Tongue (tissue), 3 donors: ENCODE measurements at places on chromosomes 6 and 20. TPM values are rescaled to one million over a fixed set of nuclear protein-coding genes. Genes with fewer than 3 reads are reported as not detected.

- DNase-seq: no peak
These were observed 126.6 kb downstream of the CDC5L start for GRCh38 chr6:44514085-44514484.

DNA sequence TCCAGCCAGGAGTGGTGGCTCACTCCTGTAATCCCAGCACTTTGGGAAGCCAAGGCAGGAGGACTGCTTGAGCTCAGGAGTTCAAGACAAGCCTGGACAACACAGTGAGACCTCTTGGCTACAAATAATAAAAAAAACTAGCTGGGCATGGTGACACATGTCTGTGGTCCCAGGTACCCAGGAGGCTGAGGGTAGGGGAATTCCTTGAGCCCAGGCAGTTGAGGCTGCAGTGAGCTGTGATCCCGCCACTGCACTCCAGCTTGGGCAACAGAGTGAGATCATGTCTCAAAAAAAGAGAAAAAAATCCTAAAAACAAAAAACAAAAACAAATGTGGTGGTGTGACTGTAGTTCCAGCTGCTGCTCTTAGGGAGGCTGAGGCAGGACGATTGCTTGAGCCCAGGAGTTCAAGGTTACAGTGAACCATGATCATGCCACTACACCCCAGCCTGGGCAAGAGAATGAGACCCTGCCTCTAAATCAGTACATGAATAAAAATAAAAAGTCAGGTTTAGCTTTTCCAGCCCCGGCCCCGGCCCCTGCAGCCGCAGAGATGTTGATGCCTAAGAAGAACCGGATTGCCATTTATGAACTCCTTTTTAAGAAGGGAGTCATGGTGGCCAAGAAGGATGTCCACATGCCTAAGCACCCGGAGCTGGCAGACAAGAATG is 13.5 kb upstream of the SNRPC start:
- no peak for DNase-seq

DNA sequence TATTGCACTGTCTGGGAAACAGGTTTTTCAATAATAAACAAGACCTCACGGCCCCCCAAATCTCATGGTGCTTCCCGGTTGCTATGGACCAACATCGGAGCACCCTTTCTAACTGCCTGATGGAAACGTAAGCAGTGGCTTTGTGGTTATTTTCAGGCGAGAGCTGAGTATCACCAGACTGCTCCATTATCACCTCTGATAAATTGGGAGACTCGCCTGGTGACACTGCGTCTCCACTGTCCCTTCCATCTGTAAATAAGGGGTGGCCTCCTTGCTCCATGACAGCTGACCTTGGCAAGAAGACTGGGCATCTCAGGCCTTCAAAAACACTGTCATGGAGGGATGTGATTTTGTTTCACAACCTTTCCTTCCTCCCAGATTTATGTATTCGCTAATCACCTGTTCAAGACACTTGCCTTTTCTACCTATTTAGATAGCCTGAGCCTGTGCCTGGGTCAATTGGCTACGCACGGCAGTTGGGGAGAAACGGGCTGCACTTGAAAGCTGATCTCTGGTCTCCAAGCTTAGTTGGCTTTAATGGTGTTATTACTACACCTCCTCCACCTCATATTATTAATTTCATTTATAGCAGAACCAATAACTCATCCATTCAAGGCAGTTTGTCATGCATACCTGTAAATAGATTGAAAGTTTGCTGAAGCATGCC is 17.7 kb upstream of the CDH4 start:
- DNase-seq: no peak

- no peak for DNase-seq
These were observed 113.0 kb upstream of the TFAP2D start for GRCh38 chr6:50600280-50600679.

GRCh38 chr20:37593710-37594109 is 66.0 kb upstream of the BLCAP start:
- DNase-seq: no peak

DNA sequence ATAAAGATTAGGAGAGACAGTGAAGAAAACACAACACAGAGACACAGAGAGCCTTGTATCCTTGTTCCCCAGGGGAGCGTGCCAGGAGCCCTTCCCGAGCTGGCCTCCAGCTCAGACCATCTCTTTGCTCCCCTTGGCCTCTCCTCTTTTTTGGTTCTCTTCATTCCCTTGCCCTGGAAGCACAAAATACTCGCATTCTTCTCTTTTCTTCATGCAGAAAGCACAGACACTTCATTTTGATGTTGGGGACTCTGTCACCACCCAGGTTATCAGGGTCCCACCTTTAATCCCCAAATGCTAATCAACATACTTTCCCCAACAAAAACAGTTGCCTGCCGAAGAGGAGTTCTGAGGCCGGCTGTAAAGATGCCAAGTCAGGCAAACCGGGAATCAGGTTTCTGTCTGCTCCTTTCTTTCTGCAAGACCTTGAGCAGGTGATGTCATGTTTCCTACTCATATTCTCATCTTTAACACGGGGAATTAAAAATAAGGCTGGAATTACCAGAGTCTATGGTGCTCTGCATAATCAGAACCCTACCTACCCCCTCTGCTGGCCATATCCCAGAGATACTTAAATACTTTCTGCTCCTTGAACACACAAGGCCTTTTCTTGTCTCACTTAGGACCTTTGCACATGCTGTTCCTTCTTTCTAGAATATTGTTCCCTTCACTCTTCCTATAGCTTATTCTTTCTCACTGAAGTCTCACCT is 21.7 kb downstream of the TGM6 start:
- DNase-seq: peak; percentile 53

UBE2J1 gene
- 33.6 TPM for total RNA-seq

NKX2-2 gene
- 0.21 TPM for total RNA-seq
